ENCODE measurements at places on chromosomes 7 and 10.

GRCh38 chr7:141418066-141418465, 133.1 kb upstream of the AGK start:
- DNase-seq, result no peak

- DNase-seq, result no peak
Observed at GRCh38 chr10:116371737-116372136, 47.5 kb downstream of the CCDC172 start.

GRCh38 chr7:5428478-5429252, 5.0 kb upstream of the TNRC18 start:
- DNase-seq, result no peak

GRCh38 chr7:22256541-22257096, 100.3 kb downstream of the RAPGEF5 start:
- no peak for DNase-seq

GRCh38 chr10:6823770-6824169, 243.7 kb upstream of the PRKCQ start:
- no peak for DNase-seq
